ENCODE measurements at places on chromosomes 5 and 9.

DNA sequence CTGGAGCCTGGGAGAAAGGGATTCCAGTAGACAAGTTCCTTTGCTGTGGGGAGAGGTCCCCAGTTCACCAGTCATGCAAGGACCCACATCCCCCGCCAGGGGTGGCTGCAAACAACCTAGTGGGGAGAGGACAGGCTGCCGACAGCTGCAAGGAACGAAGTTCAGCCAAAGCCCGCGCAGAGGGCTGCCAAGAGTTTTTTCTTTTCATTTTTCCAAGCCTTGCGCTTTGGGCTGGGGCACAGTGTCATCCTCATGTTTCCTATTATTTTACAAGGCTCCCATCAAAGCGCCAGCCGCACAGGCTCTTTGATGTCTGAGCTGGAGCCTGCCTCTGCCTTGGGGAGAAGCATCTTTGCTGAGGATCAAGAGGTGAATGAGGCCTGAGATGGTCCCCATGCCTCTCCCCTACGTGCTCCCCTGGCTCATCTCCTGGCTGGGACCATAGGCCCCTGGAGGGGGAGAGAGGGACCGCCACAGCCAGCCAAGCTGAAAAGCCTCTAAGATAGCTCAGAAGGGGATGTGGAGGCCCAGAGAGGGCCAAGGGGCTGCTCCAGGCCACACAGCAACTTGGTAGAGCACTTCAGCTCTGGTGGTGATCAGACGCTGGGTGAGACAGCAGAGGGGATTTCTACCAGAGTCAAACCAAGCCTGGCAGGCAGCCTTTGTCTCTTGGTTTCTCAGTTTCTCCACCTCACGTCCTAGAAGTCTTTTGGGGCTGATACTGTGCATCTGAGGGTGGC lies 50.4 kb upstream of the SYNPO start:
- no peak for DNase-seq

DNA sequence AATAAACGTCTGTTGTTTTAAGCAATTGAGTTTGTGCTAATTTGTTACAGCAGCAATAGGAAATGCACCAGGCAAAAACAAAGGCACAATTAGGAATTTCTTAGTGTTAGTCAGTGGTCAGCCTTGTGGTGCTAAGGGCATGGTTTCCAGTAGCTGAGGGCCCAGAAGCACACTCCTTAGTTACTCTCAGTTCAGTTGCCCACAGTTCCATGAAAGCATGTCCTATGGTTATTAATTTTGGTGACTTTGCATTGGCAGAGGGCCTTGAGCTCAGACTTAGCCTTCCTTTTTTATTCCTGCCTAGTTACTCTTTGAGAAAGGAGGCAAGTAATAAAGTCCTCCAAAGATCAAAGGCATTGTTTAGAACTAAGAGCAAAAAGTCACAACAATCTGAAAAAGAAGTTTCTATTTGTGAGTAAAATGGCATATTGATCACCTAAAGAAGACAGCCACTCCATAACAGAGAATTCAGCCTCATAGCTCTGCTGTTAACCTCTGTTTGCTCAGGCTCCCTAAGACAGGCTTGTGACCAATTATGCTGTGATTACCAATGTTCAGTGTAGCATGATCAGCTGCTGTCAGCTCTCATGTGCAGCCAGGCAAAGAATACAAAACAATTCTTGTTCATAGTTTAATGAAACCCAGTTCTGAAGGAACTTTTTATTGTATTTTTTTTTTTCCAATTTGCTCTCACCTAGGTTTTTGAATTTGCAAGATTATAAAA lies 57.0 kb upstream of the MROH2B start:
- no peak for DNase-seq

DNA sequence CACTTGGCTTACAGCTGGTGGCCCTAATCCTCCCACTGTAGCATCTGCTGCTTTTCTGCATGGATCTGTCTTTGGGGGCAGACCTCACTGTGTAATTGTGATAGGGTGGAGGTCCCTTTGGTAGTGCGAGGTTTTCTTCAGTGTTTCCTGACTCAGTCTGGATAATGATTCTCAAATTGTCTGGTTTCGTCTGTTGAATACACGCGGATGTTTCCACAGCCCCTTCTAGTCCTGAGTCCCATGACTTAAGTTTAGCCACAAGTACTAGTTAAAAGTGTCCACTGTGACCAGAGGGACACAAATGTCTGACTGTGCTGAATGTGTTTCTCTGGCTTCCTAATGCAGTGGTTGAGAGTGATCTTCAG lies 70.5 kb downstream of the LMNB1 start:
- no peak for DNase-seq

GRCh38 chr5:84603568-84604185 lies 219.0 kb upstream of the EDIL3 start:
- DNase-seq: no peak

DNA sequence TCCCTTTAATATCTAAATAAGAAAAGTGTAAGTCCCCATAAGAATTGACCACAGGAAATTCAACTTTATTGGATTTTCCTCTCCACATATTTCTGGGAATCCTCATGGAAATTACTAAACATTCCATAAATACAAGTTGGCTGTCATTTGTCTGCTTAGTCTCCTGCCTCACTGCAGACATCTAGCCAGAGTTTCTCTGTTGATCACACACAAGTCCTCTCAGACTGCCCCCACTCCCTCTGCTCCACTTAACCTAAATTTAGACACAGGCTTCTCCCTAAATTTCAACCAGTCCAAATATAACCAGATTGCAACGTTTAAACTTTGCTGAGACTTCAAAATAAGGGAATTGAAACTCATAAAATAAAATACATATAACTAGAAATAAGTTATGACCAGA lies 982.1 kb downstream of the DTWD2 start:
- DNase-seq: no peak

GRCh38 chr9:21550392-21550791 lies 68.3 kb upstream of the IFNE start:
- DNase-seq: no peak

DNA sequence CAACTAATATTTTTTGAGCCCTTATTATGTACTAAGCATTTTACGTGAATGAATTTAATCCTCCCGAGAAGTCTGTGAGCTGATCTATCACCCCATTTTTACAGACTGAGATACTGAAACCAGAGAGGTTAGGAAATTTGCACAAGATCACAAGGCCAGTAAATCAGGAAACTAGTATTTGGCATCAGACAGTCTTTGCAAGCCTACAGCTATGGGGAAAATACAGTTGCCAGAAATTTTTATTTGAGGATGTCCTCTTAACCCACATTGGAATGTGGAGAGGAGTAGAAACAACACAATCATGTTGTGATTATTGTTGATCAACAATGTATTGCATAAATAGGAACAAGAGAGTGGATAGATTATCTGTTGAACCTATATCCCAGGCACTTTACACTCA lies 2.3 kb upstream of the SLC46A2 start:
- no peak for DNase-seq

DNA sequence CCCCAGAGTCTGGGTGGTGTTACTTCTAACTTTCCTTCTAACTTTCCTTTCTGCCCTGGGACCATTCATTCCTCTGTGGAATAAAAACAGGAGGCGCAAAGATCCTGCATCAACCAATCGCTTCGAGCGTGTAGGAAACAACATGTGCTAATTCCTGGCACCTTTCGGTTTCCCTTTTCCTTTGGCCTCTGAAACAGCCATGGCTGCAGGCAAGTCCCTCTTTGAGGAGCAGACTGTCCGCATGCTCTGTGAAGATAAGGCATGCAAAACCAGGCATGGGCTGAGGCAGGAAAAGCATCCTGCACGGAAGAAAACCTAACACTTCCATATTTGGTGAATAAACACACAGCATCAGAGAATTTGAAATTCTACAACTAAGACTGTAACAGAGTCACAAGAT lies 128.3 kb downstream of the HSD17B3 start:
- DNase-seq: no peak

GRCh38 chr9:5364294-5365024 lies 24.8 kb upstream of the RLN1 start:
- DNase-seq: peak; percentile 71

GRCh38 chr5:138955013-138955660 lies 80.0 kb upstream of the LRRTM2 start:
- no peak for DNase-seq

GRCh38 chr5:132259069-132259851 lies 1.8 kb downstream of the PDLIM4 start:
- DNase-seq: no peak

DNA sequence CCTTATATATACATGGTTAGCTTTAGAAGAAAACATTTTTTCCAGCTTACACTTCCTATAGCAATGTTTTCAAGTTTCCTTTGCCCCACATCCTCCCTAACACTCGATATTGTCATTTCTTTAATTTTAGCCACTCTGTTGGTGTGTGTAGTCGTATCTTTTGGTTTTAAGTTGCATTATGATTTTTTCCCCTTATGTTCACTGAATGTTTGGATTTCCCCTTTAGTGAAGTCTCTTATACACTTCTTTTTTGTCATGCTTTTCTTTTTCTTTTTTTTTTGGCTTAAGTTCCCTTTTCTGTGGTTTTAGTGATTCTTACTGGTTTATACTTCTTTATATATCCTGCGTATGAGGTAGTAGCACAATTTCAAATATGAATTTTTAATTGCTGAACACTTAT lies 58.8 kb downstream of the KDM4C start:
- no peak for DNase-seq

- no peak for DNase-seq
These were observed 13.7 kb upstream of the ADRA1B start for GRCh38 chr5:159902444-159903121.

GRCh38 chr5:67350618-67351201 lies 154.1 kb upstream of the CD180 start:
- DNase-seq: peak; percentile 13

DNA sequence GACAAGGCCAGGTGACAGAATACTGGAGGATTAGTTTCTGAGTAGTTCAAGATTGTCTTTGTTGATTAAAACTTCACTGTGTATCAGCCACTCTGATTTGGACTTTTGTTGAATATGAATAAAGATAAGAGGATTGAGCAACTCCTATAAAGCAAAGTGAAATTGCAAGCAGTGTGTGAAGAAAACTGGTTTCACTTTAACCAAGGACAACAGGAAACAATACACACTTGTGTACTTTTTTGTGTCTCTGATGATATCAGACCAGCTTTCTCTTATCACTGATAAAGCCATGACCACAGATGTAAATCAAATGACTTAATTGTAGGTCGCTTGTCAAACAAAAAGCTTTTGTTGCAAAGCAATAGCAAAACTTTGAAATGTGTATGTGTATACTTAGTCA lies 268.6 kb downstream of the FER start:
- DNase-seq: peak; percentile 5

GRCh38 chr5:77924081-77924480 lies 147.9 kb upstream of the TBCA start:
- DNase-seq: no peak

GRCh38 chr5:61993295-61993927 lies 312.6 kb upstream of the KIF2A start:
- DNase-seq: no peak

DNA sequence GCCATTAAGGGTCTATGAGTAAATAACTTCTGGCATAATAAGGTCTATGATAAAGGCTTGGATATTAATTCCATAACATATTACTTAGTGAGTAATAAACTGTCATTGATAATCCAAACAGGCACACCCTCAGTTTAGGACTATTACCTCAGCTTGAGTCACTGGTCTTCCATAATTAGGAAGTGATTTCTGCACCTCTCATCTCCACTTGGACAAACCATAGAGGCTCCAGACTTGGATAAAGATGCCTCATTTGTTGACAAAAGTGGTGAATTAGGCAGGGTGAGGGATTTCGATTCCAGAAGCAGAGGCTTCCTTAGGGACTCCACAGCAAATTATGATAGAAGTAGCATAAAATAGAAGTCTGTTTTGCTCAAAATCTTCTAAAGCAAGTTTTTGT lies 127.5 kb upstream of the MTAP start:
- DNase-seq: no peak

GRCh38 chr9:37678789-37679273 lies 28.1 kb downstream of the FRMPD1 start:
- no peak for DNase-seq

DNA sequence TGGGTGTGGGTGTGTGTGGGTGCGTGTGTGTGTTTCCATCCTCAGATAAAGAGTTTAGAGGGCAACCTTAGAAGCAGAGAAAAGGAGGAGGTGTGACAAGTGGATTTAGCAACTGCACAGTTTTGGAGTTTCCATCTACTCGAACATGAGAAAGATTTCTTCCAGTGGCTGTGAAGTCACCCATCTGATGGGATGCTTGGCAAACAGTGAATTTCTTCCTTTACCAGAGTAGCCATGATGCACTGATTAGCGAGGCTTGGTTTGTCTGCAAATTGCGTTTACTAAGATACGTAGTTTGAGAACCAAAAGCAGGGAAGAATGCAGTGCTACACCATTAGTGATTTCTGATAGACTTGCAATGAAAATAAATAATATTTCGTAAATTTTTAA lies 791 bp upstream of the STARD4 start:
- DNase-seq: no peak

DNA sequence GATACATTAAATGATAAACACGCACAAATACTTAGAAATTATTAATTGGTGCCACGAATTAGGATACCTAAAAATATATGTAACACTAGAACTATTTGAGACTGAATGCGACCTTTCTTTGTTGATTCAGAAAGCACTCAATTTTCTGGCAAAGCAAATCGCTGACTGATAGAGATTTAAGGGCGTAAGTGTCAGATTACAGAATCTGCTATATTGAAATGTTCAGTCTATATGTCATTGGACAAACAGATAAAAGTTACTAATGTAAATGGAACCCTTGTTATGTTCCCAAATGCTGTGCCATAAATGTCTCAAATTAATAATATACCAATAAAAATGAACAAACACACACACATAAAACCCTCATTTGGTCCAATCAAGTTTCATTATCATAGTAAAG lies 137.9 kb downstream of the MPDZ start:
- no peak for DNase-seq

- peak; percentile 54 for DNase-seq
These were observed 43.5 kb upstream of the TCF7 start for GRCh38 chr5:134070725-134071613.

DNA sequence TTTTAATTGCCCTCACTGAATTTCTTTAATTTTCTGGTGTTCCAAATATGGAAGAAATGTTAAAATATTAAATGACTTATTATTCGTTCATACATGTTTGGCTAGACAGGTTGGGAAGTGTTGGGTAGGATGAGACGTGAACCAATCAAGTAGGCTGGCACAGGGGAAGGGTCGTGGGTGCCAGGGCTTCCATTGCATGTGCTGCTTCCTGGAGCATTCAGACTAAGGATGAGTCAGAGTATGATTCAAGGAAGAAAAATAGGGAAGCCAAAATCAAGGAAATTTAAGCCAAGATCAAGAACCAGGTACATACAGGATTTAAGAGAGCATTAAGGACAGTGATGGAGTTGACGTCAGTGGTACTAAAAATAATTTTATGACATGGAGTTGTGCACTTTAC lies 2068.0 kb downstream of the MAT2B start:
- no peak for DNase-seq

- no peak for DNase-seq
These were observed 790.1 kb downstream of the TLE1 start for GRCh38 chr9:80899208-80899607.

DNA sequence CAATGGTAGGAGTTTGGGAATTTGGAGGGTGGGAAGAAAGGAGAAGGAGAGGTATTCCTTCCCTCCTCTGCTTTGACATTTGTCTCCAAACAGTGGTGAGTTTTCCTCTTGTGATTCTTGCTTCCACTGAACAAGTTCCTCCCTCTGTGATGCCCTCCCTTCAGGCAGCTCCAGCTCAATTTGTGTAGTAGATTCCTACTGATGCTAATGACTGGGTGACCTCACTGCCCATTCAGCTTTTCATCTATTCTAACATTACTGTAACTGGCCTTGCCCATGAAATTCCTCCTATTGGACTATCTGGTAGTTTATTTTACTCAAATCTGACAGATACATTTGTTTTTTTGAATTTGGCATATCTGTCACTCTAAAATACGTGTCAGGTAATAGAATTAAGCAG lies 121.4 kb downstream of the NFIB start:
- DNase-seq: no peak

GRCh38 chr9:112894699-112895098 lies 4.0 kb upstream of the SLC46A2 start:
- no peak for DNase-seq
